ENCODE measurements at places on chromosomes 7 and 10.

DNA sequence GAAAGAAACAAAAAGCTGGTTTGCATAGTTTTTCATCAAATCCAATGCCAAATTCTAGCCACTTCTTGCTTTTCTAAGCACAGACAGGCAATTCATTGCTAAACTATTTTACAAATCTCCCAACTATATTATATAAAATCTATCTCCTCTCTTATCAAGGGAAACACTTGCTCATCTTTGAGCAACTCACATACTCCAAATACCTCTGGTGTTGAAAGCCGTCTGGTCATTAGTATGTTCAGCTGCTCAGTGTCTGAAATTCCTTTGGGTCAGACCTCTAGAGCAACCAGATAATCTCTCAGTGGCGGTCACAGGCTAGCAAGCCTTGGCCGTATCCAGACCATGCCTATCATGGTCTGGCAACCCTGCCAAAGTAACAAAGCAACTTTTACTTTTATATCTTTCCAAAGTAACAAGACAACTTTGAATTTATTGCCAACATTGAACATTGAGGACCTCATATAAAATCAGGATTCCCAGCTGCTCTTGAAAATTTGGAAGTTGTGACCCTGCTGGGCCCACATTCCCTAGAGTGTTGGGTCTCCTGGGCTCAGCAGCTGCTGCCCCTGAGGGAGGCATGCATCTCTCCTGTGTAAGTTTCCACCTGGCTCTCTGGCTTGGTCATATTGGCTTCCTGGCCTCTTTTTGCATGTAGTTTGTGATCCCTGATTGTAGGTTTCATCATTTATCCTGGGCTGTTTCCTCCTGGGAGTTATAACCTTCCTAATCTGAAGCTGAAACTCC lies 56.8 kb upstream of the LANCL2 start:
- no peak for DNase-seq

- DNase-seq, result no peak
Observed at GRCh38 chr7:1339611-1340010, 106.9 kb downstream of the UNCX start.

DNA sequence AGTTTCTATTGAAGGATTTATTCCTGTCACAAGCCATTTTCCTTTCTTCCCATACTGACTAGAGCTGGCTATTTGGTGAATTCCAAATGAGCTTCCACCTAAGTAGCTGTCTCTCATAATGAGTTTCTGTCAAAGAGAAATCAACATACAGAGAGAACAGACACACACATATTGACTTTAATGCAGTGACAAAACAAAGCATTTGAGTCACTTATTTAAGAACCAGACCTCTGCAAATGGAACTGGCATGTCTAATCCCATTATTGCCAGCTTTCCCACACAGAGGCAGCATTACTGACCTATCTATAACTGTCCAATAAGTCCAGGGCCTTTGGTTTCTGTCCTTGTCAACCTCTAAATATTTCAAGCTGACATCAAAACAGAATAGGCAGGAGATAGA lies 179.3 kb upstream of the CSTF2T start:
- DNase-seq, result no peak

GRCh38 chr10:56349611-56350010 lies 11.4 kb downstream of the ZWINT start:
- DNase-seq, result no peak

- DNase-seq, result no peak
Observed at GRCh38 chr7:111183321-111183720, 92.4 kb downstream of the LRRN3 start.

DNA sequence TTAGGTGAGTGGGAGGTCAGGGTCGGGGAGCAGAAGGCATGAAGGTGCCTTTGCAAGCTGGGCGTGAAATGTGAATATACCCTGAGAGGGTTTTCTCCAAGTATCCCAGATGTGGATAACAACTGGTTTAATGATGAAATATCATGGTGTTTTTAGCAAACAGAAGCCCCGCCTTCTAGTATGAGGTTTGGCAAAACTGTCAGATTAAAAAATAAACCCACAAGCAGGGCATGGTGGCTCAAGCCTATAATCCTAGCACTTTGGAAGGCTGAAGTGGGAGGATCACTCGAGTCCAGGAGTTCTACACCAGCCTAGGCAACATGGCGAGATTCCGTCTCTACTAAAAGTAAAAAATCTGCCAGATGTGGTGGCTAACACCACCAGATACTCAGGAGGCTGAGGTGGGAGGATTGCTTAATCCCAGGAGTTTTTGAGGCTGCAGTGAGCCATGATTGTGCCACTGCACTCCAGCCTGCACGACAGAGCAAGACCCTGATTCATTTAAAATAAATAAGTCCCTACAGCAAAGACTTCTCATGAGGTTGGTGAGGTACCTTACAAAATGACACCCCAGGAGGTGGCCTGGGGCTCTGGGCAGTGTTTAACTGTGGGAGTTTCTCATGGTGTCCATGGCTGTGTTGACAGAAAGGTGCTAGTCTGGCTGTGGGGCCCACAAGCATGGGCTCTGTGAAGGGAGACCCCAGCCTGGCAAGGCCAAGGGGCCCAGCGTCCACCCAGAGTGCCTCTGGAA lies 6.7 kb upstream of the PWWP2B start:
- no peak for DNase-seq

GRCh38 chr10:121428867-121429266 lies 169.4 kb downstream of the FGFR2 start:
- no peak for DNase-seq

- DNase-seq, result peak; percentile 78
Observed at GRCh38 chr7:35697414-35698175, 2.7 kb upstream of the HERPUD2 start.

Measured in suppressor macrophage (primary cell).